Hematopoietic multipotent progenitor cell treated with erythropoietin and hydrocortisone succinate and interleukin-3 and kit ligand, for 4 days (in vitro differentiated cells): ENCODE measurements at places on chromosomes 7 and 10.

GRCh38 chr7:19464751-19465150 lies 244.1 kb downstream of the POLR1F start:
- DNase-seq: no peak

GRCh38 chr10:23136462-23136861 lies 41.1 kb downstream of the MSRB2 start:
- no peak for DNase-seq

DNA sequence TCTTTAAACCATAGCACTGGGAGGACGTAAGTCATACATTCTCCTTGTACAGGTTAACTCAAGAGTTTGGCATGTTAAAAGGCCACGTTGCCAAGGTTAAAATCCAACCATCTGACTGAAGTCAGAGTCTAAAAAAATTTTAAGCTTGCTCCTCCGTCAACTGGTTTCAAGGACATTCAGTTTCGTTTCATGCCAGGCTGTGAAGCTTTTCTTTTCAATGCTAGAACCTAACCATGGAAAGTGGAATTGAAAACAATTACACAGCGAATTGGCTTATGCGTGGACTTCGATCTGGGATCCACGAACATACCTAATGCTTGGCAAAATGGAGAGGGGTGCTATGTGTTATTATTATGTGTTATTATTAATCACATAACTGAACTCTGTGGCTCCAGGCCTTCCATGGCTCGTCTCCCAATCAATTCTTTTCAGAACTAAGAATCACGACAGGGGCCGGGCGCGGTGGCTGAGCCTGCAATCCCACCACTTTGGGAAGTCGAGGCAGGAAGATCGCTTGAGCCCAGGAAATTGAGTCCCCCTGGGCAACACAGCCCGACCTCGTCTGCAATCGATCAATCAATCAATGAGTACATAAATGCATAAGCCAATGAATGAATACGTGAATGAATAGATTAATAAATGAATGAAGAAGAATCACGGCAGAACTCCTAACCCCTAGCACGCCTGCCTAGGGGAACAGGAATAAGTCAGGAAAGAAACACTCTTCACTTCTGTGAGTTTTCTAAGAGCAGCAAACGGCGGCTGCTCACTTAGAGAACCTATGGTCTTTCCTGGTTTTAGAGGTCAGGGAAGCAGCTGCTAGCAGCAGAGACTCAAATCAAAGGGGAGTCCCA lies 733 bp upstream of the ARL5B start:
- DNase-seq: no peak

DNA sequence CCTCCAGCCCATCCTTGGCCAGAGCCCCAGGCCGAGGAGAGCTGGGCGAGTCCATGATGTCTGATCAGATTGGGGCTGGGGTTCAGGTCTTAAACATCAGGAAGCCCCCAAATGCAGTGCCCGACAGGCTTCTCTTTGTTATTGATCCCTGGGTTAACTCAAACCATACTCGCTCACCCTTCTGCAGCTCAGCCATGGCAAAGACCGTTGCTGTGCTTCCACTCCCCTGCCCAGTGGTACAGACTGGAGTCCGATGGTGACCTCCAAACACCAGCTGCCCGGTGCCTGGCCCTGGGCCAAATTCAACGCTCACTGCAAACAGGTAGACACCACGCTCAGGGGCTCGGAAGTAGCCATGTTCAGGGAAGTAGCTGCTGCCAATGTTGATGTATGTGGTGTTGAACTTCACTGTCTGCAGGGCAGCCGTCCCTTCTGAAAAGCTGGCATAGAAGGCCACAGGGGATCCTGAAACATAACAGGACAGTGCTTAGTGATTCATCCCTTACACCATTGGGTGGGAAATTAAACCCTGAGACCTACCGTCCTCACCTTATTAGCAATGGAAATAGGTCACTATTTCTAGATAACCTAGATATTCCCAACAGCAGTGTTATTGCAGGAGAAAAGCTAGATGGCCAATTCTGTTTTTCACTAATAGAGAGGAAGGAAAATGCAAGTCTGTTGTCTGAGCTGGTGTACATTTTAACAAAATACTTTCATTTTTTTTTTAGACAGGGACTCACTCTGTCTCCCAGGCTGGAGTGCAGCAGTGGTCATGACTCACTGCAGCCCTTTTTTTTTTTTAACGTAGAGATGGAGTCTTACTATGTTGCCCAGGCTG lies 20.5 kb downstream of the MMRN2 start:
- DNase-seq: no peak

- no peak for DNase-seq
Measured at GRCh38 chr7:7209412-7210050, 27.2 kb downstream of the C1GALT1 start.

GRCh38 chr7:64613653-64614052 lies 50.8 kb upstream of the ZNF680 start:
- DNase-seq: no peak

- DNase-seq: no peak
Measured at GRCh38 chr7:44222776-44223261, 22.0 kb downstream of the YKT6 start.

GRCh38 chr10:50431133-50431532 lies 179.8 kb upstream of the ASAH2 start:
- no peak for DNase-seq

GRCh38 chr7:21253740-21254687 lies 173.9 kb upstream of the SP4 start:
- DNase-seq: peak; percentile 83

DNA sequence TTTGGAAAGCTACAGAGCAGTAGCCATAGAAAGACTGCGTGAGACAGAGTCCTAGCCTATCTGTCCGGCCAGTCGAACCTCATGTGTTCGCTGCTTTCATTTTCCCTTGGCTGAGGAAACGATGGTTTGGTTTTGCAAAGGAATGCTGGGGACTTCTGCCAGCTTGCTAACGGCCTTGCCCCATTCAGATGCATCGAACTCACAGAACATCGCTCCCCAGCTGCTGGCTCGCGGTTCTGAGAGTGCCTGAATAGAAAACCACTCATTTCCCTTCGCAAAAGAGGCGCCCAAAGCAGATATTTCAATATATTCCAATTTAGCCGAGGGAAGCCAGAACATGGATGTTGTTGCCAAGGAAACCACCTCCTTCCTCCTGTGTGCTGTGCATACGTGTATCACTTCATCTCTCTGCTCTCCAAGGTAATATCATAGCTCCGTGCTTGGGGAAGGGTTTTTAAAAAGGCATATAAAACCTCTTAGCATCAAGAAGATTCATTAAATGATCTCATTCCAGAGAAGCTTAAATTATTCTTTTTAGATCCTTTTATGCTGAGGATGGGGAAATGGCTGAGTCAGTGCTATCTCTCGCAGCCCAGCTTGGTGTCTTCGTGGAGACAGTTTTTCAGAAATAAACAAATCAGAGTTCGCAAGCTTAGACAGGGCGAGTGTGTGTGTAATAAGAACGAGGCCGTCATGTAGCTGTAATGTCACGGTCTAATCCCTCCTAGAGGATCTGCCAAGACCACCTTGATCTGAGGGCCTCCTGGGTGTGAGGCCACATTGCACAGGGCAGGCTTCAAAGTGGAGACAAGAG lies 215.2 kb downstream of the RPS24 start:
- no peak for DNase-seq

GRCh38 chr10:126519992-126520391 lies 131.7 kb upstream of the ADAM12 start:
- DNase-seq: no peak

DNA sequence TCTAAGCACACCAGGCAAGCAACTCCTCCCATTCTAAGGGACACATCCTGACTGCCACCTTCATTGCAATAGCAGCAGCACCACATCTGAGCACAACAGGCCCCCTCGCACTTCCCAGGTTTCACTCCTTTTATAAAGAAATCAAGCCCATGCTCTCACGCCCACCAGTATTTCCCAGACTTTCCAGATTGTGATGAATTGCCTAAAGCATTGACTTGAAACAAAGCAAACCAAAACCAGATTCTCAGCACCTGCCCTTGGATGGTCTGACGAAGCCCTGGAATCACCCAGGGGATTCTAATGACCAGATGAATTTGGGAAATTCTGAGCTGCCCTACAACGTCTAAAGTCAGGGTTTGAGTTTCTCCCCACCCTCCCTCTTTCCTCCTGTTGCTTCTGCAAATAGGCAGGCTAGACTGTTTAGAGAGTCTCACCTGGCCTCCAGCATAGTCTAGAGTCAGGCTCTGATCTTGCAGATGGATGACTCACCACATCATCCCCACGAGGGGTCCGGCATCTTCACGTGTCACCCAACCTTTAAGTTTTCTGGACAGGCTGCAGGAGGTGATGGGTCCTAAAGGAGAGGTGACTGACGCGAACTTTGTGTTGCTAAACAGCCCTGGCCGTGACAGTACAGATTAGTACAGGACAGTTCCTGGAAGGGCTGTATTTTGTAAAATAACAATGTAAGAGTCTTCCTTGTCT lies 198.0 kb downstream of the SKIDA1 start:
- no peak for DNase-seq

DNA sequence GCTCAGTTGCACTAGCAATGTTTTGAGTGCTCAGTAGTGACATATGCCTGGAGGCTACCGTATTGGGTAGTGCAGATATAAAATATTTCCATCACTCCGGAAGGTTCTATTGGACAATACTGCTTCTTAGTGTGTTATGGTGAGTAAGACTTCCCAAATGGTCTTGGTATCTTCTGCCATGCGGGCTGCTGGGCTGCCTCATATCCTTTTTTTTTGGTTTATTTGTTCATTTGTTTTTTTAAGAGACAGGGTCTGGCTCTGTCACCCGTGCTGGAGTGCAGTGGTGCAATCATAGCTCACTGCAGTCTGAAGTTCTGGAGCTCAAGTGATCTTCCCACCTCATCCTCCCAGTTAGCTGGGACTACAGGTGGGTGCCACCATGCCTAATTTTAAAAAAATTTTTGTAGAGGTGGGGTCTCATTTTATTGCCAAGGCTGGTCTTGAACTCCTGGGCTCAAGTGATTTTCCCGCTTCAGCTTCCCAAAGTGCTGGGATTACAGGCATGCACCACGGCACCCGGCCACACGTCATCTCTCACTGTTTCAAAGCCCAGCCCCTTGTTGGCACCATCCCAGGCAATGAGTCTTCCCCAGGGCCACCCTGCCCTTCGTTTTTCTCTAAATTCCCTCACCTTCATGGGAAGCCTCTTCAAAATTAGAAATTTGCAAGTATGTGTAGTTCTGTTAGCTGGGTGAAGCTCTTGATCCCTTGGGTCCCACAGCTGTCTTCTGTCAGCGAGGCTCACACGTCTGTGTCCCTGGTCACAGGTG lies 111.0 kb upstream of the KLF14 start:
- DNase-seq: no peak

- DNase-seq: no peak
Measured at GRCh38 chr10:125004571-125005311, 62.8 kb downstream of the ZRANB1 start.

DNA sequence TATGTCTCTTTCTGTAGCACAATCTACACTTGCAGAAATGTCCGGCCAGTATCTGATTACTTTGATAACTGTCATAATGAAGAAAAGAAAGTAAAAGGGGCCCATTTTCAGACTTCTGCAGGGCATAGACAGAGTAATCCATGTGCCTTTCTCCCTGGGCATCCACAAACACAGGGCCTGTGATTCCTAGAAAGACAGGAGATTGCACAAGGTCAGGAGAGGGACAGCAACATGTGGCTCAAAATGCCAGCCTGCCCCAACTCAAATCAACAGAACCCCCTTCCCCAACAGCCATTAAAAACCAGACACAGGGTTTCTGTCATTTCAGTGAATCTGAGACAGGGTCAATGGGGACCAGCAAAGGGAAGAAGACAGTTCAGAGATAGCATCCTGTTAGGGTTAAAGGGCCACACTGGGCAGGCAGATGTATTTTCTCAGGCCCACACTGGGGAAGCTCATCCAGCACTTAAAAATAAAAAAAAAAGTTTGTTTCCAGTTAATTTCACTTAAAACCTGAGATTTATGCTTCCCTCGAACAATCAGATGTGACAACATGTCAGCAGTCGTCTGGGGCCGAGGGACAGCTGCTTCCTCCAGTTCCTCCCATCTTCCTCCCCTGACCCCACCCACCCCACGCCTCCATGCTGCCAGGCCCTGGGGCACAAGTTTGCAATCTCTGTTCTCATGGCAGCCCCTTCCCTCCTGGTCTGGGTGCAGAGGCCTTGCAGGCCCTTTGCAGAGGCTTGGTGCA lies 30.7 kb upstream of the ACSL5 start:
- peak; percentile 52 for DNase-seq

GRCh38 chr10:85362401-85362800 lies 1004.2 kb downstream of the GRID1 start:
- DNase-seq: no peak

DNA sequence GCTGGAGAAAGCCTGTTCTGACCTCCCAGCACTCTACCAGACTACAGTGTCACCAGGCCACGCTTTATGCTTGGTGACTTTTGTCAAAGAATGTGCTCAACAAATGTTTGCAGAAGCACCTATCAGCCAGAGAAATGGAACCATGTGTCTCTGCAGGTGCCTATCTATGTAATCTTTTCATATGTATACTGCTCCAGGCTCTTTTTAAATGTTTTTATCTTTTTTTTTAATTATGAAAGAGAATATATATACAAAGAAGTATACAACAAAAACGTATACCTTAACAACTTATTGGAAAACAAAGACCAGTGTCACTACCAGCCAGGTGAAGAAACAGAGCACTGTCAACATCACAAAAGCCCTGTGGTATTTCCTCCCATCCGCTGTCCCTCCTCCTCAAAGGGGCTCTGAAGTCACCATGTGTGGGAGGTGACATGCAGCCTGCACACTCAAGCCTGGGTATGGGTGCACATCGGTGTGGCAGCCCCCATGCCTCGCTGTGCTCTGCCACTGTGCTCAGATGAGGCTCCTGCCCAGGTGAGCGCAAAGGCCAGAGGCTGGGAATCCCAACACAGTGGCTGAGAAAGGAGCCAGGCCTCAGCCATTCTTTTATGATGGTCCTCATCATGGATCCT lies 120.6 kb downstream of the CLEC2L start:
- DNase-seq: no peak

DNA sequence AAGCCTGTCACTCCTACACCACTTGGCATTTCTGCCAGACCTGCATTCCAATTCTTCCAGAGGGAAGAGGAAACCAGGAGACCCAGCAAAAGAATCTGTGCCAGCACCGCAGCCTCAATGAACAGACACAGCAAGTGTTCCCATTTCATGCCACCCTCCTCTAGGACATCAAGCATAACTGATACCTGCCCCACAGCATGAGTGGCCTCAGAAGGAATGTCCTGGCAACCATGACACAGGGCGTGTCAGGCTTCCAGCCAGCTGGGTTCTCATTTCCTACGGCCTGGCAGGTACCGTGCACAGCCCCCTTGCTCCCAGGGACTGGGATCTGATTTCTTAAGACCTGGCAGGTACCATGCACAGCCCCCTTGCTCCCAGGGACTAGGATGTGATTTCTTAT lies 7.8 kb downstream of the MAD1L1 start:
- DNase-seq: no peak
